ENCODE measurements at places on chromosomes 7 and 10.

- no peak for DNase-seq
Measured at GRCh38 chr10:130959752-130960195, 351.7 kb downstream of the TCERG1L start.

- peak; percentile 29 for DNase-seq
Measured at GRCh38 chr7:50614721-50615518, 49.7 kb upstream of the DDC start.

GRCh38 chr10:74081941-74082718 lies 68.5 kb downstream of the AP3M1 start:
- no peak for DNase-seq

DNA sequence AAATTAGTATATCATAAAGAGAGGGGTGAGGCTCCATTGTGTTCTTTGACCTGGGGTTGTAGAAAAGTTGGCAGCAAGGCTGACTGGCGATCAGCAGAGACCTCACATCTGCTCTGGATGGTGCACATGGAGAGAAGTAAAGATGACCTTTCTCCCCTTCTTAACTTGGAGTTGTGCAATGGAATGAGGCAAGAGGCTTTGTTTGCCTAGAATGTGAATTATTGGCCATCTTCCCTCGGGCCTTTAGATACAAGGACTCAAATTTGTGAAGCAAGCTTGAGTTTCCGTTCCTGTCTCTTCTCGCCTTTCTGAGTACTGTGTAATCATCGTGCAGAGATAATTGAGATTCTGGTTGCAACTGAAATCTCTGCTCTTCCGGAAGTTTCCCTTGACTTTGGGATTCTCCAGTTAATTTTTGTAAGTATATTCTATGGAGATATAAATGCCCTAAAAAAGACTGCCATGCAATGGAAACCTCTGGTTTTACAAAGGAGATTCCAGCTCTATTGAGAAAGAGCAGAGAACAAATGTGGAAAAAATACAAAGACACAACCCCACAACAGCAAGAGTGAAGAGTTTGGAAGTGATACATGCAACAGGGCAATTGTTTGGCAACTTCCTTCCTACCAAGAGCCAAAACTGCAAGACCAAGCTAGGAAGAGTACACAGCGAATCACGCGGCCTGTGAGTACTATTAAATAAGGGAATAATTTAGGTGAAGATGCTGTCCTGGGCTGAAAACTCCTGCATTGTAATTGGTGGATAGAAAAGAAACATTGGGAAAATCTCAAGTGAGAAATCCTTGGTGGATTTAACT lies 542.3 kb upstream of the NRP1 start:
- no peak for DNase-seq

- no peak for DNase-seq
Measured at GRCh38 chr7:16649196-16649595, 3.2 kb downstream of the BZW2 start.

- DNase-seq = no peak
Measured at GRCh38 chr7:127845522-127846214, 185.6 kb downstream of the LRRC4 start.

DNA sequence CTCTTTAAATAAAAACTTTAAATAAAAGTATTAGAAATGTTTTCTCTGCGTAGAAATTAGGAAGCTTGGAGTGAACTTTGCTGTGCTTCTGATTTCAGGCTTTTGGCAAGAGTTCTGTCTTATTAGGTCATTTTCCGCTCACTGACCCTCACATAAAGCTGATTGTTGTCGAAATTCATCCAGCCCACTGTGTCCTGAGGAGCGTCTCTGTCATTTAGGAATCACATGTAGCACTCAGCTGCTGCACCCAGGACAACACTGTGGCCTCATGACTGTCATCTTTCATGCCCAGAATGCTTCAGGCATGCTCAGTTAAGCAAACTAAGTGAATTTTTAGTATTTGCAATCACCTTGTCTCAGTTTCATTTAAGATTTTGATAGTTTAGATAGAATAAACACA lies 57.8 kb upstream of the MSRB2 start:
- DNase-seq = no peak

DNA sequence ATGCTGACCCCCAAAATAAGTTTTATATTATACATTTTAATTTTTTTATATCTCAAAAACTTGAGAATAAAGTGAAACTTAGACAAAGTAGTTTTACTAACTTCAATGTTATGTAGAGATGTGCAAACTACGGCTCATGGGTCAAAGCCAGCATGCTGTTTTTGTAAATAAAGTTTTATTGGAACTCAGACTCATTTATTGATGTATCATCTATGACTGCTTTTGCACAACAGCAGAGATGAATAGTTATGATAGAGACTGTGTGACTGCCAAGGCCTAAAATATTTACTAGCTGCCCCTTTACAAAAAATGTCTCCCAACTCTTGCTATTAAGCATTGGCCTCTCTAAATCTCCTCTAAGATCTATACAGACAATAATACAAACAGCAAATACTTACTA lies 12.4 kb downstream of the MTPN start:
- no peak for DNase-seq

- peak; percentile 42 for DNase-seq
Measured at GRCh38 chr10:90857635-90858460, at the start of gene HTR7. Gene HTR7, minus strand, starts transcription at chr10:90858039. Its CDS starts 368 bp downstream, at chr10:90857671.

DNA sequence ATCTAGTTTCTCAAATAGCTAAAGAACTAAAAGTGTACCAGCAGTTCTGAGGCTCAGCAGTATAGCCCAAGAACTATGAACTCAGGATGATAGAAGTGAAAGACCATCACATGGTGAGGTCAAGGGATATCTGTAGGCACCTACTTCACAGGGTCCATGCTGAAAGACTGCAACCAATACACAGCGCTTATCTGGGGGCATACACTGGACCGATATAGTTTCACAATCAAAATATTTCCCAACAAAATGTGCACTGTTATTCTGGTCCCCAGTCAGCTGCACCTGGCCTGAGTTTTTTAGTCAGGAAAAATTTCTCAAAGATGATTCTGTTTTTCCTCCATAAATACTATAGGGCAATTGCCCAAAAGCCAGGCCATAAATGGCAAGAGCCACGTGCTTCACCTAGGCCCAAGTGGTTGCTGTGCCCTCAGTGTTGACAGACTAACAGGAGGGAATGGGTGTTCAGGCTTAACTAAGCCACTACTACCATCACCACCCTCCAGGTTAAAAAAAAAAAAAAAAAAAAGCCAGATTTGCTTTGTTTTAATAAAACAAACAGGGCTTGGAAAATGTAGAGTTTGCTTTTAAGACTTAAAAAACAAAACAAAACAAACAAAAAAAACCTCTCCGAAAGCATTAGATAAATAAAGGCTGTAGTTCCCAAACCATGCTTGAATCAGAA lies 58.5 kb downstream of the OGDH start:
- DNase-seq = no peak

- no peak for DNase-seq
Measured at GRCh38 chr10:6700066-6700465, 120.0 kb upstream of the PRKCQ start.

DNA sequence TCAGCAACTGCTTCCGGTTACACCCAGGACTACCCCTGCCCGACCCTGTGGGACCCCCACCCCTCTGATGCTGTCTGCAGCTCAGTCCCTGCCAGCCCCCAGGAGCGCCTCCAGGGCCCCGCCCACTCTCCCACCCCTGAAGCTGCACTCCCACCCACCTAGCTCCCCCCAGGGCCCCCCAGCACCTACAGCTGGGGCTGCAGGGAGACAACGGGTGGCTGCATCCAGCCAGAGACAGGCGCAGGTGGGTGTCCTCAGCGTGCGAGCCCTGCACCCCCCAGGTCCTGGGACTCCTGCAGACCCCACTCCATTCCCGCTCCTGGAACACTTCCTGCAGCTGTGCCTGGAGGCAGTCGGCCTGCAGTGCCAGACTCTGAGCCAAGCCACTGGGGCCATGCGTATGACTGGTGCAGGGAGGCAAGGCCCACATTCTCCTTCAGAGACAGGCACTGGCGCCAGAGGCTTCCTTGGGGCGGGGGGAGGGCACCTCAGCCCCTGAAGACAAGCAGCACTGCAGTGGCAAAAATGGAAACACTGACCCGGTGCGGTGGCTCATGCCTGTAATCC lies 6.1 kb downstream of the CYP2W1 start:
- DNase-seq = no peak

GRCh38 chr7:87027900-87028299 lies 31.6 kb downstream of the ELAPOR2 start:
- no peak for DNase-seq

- DNase-seq = peak; percentile 33
Measured at GRCh38 chr7:33130184-33130583, 820 bp downstream of the BBS9 start.

DNA sequence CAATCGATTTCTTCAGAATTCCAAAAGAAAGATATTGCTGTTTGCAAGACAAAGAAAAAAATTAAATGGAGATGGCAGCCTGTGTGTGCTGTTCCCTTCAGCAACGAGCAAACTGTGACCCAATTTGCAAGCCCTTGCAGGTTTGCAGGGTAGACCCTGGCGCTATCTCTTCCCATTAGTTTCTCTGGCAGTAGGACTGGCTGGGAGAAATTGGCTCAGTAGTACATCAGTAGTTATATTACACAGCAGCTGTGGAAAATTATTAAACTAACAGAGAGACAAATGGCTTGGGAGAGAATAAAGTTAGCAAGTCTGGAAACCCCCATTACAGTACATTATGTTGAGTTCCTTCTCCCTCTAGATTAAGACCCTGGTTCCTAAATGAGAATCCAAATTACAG lies 116.4 kb upstream of the ITGB1 start:
- DNase-seq = no peak

GRCh38 chr7:24560772-24561171 lies 12.5 kb upstream of the PALS2 start:
- no peak for DNase-seq

GRCh38 chr10:129968853-129969183 lies 4.7 kb upstream of the EBF3 start:
- peak; percentile 48 for DNase-seq

DNA sequence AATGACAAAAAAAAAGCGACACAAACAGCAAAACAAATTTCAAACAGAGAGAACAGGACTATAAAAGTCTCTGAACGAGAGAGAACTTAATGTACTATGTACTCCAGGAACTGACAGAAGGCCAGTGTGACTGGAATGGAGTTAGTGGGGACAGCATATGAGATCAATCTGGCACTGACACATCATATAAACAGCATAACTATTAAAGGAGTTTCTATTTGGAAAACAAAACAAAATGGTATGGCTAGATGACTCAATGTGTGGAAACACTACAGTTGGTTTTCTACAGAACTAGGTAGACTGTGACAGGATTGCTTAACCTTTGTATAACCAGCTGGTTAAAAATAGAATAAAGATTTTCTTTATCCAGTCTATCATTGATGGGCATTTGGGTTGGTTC lies 232.9 kb upstream of the KAT6B start:
- no peak for DNase-seq

GRCh38 chr10:119429771-119430170 lies 112.7 kb downstream of the RGS10 start:
- no peak for DNase-seq

GRCh38 chr10:119357412-119358151 lies 150.2 kb downstream of the GRK5 start:
- DNase-seq = no peak

DNA sequence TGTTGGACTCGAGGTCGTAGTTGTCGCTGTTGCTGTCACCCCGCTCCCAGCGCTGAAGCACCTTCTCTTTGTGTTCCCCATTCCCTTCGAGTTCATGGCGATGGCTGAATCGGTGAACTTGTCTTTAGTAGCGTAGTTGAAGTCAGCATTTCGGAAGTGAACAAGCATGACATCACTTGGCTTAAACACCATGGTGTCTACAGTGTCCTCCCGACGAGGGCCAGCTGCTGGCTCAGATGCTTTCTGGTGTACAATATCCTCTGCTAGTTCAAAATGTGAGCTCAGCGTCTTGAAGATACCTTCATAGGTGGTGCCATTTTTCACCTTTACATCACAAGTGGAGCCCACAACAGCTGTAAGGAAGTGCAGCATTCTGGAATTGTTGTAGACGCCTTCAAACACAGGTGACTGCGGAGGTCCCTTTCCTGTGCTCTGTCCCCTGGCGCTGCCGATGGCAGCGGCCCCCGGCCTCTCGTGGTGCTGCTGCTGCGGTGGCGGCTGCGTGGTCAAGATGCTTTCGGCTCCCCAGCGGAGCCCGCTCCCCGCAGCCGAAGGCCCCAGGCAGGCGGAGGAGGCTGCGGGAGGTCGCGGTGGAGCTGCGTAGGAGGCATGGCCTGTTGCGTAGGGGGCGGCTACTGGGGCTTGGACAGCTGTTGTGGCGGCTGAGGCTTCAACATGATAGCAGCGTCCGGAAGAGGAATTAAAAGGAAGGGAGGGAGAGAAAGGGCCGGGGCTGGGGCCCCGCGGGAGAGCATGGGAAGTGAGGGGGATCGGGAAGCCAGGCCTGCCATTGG lies 59.3 kb downstream of the ANKMY2 start:
- no peak for DNase-seq

DNA sequence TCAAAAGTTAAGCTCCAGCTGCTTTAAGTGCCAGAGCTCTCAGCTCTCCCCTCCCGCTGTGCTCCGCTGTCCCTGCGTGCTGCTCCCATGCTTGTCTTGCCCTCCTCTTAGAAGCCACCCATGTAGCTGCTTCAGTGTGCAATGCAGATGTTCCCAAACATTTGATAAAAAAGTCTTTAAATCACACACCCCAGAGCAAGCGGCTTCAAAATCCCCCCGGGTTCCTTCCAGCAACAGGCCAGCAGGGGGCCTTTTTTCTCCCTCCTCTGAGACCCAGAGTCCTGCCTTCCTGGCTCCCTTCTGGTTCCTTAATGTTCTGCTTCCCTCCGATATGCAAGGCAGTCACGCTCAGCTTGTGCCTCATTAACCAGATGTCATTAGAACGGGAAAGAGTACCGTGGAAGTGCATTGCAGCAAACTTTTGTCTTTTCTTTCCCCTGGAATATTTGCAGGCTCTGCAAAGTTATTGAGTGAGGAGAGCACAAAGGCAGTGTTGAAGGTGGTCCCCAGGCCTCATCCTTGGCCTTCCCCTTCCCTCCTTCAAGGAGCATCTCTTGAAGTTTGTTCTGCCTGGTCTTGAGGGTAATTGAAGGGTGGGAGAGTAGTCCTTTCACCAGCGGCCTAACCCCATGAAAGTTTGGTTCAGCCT lies 25.5 kb downstream of the LDB3 start:
- peak; percentile 17 for DNase-seq

GRCh38 chr7:131011432-131011742 lies 277.4 kb upstream of the KLF14 start:
- DNase-seq = no peak

GRCh38 chr7:133481676-133482075 lies 228.8 kb downstream of the EXOC4 start:
- DNase-seq = peak; percentile 12

DNA sequence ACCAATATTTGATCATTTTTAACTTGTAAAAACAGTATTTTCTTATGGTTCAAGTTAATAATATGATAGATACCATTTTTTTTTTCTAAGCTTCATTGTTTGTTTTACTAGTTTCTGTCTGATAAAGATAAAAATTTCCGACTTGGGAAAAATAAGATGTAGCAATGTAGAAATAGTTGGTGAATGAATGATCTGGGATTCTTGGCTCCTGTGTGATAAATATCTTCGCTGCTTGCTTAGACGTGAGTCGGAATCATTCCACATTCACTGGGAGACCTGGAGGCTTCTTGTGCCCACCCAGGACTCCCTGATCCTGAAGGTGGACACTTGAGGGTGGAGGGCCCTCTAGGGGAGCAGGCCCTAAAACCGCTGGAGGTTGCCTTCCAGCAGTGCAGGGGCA lies 47.9 kb downstream of the EXOC4 start:
- DNase-seq = no peak

GRCh38 chr7:83429493-83429892 lies 219.4 kb downstream of the SEMA3E start:
- DNase-seq = no peak

GRCh38 chr7:25752154-25752553 lies 399.8 kb upstream of the NFE2L3 start:
- DNase-seq = no peak

GRCh38 chr10:92180399-92180798 lies 110.5 kb downstream of the CPEB3 start:
- no peak for DNase-seq
